Lung (tissue), 17 donors: ENCODE measurements at places on chromosomes 3 and 15. TPM values are rescaled to one million over a fixed set of nuclear protein-coding genes. Genes with fewer than 3 reads are reported as not detected.

DNA sequence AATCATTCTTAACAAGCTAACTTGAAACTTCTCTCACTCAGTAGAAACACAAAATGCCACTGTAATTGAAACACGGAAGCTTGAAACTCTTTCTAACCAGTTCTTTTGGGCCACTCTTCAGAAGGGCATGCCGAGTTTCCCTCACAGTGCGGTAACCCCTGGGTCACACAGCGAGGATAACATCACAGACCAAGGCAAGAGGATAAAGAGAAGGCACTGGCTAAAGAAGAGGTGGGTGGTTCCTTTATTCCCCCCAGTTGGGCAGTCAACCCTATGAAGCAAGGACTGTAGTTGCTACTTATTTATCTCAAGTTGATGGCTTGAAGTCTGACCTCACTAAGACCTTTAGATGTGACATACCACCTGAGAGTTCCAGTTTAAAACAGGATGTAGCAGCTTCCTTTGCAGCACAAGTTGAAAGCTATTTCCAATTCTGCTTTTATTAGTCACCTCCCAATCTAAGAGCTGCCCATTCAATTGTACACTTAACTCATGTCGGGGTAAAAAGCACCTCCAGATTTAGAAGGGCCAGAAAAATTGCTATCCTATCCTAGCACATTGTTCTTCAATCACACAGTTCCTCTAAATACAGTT lies 272.4 kb downstream of the TIGIT start:
- no peaks in the 10 kb centered on the region for H3K27me3 ChIP-seq
- H3K4me3 ChIP-seq: no peak overlapping the region
- no peak overlapping the region for H3K27ac ChIP-seq

DNA sequence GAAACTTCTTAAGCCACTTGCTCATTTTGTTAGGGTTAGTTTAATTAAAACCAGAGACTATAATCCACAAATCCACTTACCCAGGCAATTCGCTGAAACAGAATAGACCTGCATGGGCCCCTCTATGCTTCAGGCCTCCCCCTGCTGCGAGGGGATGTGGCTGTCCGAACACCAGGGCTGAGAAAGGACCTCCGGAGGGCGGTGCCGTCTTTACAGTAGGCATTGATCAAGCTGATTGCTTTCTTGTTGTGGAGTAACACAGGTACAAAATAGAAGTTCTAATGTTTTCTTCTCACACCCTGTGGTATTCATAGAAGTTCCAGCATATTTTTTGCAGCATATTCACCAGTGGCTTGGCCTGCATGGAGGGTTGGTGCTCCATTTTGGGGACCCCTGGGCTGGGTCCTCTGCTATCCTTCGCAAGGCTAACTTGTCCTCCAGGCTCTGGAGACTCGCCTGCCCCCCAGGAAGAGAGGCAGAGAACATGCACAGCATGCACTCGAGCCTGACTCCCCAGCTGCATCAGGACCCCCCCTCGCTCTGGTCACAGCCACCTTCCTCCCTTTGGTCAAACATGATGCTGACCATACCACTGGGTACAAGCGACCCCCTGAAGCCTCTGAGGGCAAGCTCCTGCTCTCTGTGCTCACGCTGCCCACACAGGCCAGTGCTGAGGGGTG lies 55.3 kb downstream of the TPRA1 start:
- no peak for DNase-seq
- no peaks in the 10 kb centered on the region for H3K36me3 ChIP-seq
- no peak overlapping the region for H3K4me3 ChIP-seq
- H3K4me1 ChIP-seq: no peaks in the 10 kb centered on the region
- H3K27me3 ChIP-seq: no peaks in the 10 kb centered on the region
- H3K27ac ChIP-seq: no peak overlapping the region

DNA sequence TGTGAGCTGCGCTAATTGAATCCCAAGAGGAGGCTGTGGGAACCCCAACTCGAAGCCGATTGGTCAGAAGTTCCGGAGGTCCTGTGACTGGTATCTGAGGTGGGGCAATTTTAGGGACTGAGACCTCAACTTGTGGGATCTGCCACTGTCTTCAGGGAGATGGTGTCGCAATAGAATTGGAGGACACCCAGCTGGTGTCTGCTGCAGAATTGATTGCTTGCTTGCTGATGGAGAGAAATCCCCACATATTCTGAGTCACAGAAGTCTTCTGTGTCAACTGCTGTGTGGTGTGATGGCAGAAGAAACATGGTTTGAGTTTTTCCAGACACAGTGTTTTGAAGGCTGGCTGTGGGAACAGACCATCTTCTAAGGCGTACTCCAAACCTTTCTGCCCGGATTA lies 99.7 kb upstream of the PLXNA1 start:
- no peaks in the 10 kb centered on the region for H3K36me3 ChIP-seq
- DNase-seq: no peak
- no peaks in the 10 kb centered on the region for H3K4me1 ChIP-seq
- H3K4me3 ChIP-seq: no peak overlapping the region

- no peaks in the 10 kb centered on the region for H3K36me3 ChIP-seq
- H3K4me1 ChIP-seq: no peaks in the 10 kb centered on the region
- H3K4me3 ChIP-seq: no peak overlapping the region
- DNase-seq: no peak
- no peak overlapping the region for H3K27ac ChIP-seq
Measured at GRCh38 chr15:94692710-94693109, 461.3 kb downstream of the MCTP2 start.

DNA sequence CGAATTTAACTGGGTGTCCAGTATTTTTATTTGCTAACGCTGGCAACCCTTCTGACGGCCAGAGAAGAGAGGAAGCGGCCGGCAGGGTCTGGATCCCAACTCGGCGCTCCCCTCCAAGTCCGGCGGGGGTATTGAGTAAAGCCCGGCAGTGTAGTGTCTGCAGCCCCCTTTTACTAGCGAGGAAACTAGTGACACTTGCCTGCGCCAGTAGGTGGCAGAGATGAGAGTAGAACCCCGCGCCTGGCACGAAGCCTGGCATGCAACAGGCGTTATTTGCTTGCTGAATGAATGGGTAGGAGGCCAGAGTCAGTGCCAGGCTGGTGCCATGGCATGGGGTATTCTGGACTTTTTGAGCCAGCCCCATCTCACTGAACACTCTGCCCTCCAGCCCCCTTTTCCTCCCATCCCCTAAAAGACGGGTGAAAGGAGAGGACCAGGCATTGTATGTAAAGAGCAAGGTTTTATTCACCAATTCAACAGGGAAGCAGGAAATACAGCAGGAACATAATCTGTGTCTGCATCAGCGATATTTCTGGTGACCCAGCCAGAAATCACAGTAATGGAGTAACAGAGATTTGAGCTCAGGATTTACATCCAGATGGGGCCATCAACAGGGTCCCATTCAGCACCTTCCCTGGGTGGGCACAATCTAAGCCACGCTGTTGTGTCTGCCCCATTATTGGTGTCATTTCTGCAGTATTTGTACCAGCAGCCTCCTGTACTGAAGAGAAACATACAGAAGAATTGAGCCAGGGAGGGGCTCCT lies 788 bp upstream of the WDR73 start:
- H3K4me1 ChIP-seq: peaks cover 6% of the 10 kb centered on the region
- peaks cover 16% of the 10 kb centered on the region for H3K36me3 ChIP-seq
- peak; percentile 84 for DNase-seq
- peak overlapping the region; percentile 76 for H3K27ac ChIP-seq

GRCh38 chr3:23686519-23686918 lies 119.2 kb upstream of the UBE2E1 start:
- peaks cover 8% of the 10 kb centered on the region for H3K4me1 ChIP-seq
- DNase-seq: no peak
- no peaks in the 10 kb centered on the region for H3K36me3 ChIP-seq
- H3K4me3 ChIP-seq: no peak overlapping the region
- H3K27me3 ChIP-seq: no peaks in the 10 kb centered on the region

DNA sequence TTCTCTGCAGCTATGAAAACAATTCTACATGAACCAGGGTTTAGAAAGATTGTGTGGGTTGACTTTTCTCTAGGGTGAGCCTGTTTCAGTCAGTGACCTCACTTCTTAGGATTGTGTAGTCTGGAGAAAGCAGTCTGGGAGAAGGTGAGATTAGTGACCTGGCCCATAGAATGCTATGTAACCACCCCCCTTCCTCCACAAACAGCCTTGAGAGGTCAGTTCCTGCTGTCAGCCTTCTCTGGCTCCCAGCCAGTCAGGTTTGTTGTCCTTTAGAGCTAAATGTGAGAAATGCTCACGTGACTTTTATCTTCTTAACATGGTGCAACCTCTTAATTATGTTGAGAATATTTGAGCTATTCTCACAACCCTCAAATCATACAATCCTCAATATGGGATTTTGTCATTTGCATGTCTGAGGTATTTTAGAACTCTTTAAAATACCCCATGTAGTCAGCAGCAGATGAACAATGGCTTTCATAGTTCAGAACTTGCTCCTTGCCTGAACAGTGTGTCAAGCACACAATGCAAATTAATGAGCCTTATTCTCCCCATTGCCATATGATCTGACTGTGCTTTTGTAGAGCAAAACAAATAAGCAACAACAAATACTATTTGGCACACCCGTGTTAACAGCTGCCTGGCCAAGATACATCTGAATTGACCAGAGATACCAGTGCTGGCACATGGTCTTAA lies 311.6 kb downstream of the CNTN6 start:
- peak; percentile 26 for DNase-seq
- H3K27me3 ChIP-seq: no peaks in the 10 kb centered on the region
- no peaks in the 10 kb centered on the region for H3K36me3 ChIP-seq
- H3K4me3 ChIP-seq: no peak overlapping the region

DNAH12 gene
- 13.4 TPM for total RNA-seq

DNA sequence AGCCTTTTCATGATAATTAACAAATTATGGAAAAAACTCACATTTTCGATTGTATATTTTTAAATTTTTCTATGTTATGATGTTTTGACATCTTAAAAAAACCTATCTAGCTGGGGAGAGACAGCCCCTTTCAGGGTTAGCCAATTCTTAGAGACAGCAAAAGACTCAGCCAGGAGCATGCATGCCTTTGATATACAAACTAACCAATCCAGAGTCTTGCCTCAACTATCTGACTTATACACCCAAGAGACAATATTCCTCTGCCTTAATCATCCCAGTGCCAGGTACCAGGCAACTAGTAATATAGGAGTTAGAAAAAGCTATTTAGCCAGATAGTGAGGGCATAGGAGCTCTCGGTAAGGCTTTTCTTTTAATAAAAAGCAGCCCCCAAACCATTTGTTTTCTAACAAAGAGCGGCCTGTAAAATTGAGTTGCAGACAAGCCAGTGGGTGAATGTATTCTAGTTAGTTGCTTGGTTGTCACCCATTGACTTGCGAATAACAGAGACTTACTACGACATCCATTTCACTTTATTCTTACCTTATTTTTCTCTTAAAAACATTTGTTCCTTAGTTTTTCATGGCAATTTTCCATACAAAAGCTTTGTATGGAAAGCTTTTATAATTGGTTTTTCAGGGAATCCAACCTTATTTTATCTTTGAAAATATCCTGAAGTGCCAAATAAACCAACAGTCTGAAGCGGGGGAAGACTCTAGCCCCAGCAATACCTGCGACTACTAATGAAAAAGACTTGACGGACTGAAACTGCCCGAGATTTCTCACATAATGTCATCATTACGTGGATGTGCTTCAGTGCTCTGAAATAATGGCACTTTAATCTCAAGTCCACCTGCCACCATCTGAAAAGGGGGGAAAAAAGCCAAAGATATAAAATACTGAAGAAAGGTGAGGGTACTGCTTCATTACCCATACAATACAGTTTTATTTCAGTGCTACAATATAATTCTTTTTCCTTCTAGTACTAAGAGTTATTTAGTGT lies 64.6 kb upstream of the ATP2C1 start:
- H3K4me3 ChIP-seq: no peak overlapping the region
- H3K27ac ChIP-seq: no peak overlapping the region
- no peaks in the 10 kb centered on the region for H3K27me3 ChIP-seq
- peaks cover 6% of the 10 kb centered on the region for H3K4me1 ChIP-seq
- DNase-seq: no peak
- H3K36me3 ChIP-seq: no peaks in the 10 kb centered on the region

DUOX1 gene
- total RNA-seq: 363 TPM

DNA sequence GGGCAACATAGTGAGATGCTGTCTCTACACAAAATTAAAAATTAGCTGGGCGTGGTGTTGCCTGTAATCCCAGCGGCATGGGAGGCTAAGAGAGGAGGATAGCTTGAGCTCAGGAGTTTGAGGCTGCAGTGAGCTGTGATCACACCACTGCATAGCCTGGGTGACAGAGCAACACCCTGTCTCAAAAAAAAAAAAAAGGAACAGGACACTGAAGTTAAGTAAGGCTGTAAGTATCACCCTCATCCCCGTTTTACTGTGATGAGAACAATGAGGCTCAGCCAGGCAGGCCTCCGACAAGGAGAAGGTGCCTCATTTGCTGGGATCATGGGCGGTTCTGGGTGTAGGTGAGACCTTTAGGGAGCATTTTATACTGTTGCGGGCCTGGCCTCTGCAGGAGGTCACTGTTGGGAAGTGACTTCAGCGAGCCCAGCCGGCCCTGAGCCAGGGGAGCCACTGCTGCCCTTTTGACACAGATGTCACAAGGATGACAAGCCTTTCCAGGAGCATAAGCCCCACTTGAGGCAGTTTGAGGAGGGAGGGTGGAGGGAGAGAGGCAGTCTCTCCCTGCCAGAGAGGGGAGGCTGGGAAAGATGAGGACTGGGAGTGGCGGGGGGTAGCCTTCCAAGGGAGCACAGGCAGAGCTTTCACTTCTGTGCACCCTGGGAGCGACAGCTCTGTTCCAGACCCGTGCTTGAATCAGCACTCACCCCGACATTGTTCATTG lies 30.8 kb downstream of the IRAK2 start:
- DNase-seq: no peak
- H3K27ac ChIP-seq: no peak overlapping the region
- H3K36me3 ChIP-seq: no peaks in the 10 kb centered on the region
- H3K27me3 ChIP-seq: no peaks in the 10 kb centered on the region
- H3K4me1 ChIP-seq: no peaks in the 10 kb centered on the region

DAZL gene
- not detected for total RNA-seq

CHRM5 gene
- total RNA-seq: 0.23 TPM

GRCh38 chr3:102400766-102401165 lies 34.0 kb upstream of the ZPLD1 start:
- no peaks in the 10 kb centered on the region for H3K27me3 ChIP-seq
- no peaks in the 10 kb centered on the region for H3K4me1 ChIP-seq
- H3K4me3 ChIP-seq: no peak overlapping the region
- no peaks in the 10 kb centered on the region for H3K36me3 ChIP-seq
- no peak overlapping the region for H3K27ac ChIP-seq
- DNase-seq: no peak

GRCh38 chr3:77456906-77457305 lies 417.0 kb downstream of the ROBO2 start:
- no peaks in the 10 kb centered on the region for H3K36me3 ChIP-seq
- H3K4me3 ChIP-seq: no peak overlapping the region
- DNase-seq: peak; percentile 79
- H3K27ac ChIP-seq: no peak overlapping the region

RAB6B gene
- 5.1 TPM for total RNA-seq
